IMR-90 (cell line): ENCODE measurements at places on chromosomes 12 and 14. TPM values are rescaled to one million over a fixed set of nuclear protein-coding genes. Genes with fewer than 3 reads are reported as not detected.

The AMN gene
- total RNA-seq, result under 0.01 TPM in 1 of 2 replicates, not detected in the other

The ANKS1B gene
- 0.18 and 0.56 TPM in 2 replicates for total RNA-seq

The SOCS2 gene
- 12.0 and 19.4 TPM in 2 replicates for total RNA-seq

The TSHR gene
- not detected in 2 replicates for total RNA-seq

The LALBA gene
- not detected in 2 replicates for total RNA-seq

The KRT3 gene
- total RNA-seq, result not detected in 2 replicates
